ENCODE measurements at places on chromosomes 6 and 20.
A peak's percentile ranks its signal among the peaks of the same experiment; 100 is the strongest.

DNA sequence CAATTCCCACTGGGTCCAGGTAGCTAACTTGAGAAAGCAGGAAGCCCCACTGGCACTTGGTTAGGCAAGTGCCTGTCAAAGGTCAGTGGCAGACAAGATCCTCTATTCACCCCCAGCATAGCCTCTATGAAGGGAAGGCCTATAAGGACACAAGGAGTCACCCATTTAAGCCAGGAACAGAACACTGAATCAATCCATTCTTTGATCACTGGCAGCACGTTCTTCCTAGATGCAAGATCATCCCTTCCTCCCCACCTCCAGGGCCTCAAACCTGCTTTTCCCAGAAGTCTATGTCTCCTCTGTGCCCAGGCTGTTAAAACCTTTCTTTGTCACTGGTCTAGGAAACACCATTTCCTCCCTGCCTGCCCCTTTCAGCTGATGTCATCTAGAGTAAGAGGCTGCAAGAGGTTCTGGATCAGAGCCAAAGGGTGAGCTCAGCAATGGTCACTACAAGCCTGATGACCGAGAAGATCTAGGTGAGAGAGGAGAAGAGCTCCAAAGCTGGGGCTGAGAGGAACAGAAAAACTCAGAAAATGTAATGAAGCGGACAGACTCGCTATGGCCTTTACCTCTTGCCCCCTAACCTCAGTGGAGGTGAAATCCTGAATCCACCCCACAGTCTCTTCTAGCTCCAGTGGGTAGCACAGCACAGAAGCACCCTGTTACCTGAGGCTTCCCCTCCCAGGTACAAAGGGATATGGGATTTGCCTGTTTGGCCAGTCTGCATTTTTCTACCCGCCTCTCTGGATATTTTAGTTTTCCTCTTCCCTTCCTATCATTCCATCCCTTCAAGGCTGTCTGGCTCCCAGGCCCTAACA is 1.8 kb downstream of the GTPBP2 start:
- DNase-seq: no peak

DNA sequence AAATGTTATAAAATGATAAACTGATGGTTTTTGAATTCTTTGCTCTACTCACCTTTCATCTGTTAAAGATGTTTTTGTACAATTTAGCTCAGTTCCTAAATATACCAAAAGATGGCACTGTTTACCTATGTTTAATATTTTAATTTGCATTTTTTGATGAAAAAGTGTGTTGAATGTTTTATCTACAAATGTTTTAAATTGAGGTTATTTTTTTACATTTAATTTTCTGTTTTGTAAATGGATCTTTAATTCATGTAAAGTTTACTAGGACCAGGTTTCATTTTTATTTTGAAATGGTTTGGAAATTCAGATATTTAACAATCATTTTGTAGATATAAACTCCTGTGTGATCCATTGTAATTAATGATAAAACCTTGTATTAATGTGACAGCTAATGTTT is 30.0 kb downstream of the CDKAL1 start:
- no peak for DNase-seq

- no peak for DNase-seq
Observed at GRCh38 chr6:63440594-63440993, 120.8 kb upstream of the LGSN start.

DNA sequence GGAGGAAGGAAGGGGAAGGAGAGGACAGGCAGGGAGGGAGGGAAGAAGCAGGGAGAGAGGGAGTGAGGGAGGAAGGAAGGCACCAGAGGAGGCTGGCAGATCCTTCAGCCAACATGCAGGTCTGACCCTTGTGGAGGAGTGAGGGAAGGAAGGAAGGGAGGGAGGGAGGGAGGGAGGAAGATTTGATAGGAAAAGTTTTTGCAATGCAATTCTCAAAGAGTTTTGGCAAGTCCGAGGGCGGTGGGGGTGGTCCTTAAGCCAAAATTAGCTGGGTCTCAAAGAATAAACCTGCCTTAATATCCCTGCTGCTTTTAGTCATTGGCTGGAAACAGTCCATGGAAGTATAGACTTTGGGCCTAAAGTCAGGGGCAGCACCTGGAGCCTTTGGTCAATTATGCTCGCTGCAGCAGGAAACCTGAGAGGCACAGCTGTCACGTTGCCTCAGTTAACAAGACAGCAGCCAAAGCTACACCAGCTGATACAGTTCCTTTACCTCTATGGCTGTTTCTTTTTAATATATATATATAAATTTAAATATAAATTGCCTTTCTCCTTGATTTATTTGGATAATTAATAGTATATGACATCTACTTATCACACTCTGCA is 115.7 kb upstream of the RALGAPA2 start:
- DNase-seq: no peak

- no peak for DNase-seq
Observed at GRCh38 chr6:167403427-167403826, 78.5 kb downstream of the TTLL2 start.

DNA sequence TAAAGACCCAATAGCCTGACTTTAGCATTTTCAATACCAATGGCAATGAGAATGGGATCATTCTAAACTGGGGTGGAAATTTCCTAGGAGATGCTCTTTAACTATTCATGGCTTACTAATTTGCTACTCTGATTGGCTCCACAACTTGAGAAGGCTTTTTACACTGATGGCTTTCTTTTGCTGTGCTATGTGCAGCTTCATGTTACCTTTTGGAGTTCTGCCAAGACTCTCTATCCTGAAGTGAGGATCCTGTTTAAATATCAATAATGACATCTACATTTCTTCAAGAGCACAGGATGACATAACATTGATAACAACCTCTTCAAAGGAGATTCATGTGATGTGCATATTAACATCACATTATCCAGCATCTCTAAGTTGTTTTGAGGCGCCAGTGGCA is 43.4 kb upstream of the SIRPG start:
- no peak for DNase-seq

- DNase-seq: no peak
Observed at GRCh38 chr20:34829191-34829590, 3.7 kb upstream of the NCOA6 start.

DNA sequence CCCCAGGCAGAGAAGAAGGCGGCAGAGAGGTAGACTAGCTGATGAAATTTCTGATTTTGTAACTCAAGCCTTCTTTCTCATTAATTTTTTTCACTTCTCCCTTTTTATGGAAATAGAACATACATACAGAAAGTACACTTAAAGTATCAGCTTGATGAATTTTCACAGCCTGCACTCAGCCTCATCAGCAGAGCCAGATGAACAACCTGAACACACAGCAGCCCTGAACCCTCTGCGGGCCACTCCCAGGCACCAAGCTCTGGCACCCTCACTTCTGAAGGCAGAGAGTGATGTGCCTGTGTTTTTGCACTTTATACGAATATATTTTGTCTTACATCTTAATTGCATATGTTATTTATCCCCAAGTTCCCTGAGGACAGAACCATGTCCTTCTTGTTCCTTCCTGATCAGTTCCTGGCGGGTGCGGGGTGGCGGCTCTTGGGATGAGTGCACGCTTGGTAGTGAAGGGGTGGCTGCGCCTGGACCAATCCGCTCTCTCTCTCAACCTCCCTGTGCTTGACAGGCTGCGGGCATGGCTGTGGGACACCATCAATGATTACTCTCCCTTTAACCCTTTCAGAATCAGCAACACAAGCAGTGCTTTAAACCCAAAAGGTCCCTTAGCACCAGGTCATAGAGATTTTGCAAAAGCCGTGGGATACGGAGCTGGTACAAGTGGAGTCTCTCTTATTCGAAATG is 34.8 kb upstream of the AFDN start:
- DNase-seq: no peak

- DNase-seq: no peak
Observed at GRCh38 chr6:33683576-33684427, 27.7 kb downstream of the UQCC2 start.

- no peak for DNase-seq
Observed at GRCh38 chr6:158560836-158561320, 987 bp downstream of the TMEM181 start.

GRCh38 chr6:157981395-157982101 is at the start of gene SYNJ2:
Gene SYNJ2, plus strand, starts transcription at chr6:157981863. Its CDS starts 99 bp downstream, at chr6:157981962.
- peak; percentile 64 for DNase-seq

DNA sequence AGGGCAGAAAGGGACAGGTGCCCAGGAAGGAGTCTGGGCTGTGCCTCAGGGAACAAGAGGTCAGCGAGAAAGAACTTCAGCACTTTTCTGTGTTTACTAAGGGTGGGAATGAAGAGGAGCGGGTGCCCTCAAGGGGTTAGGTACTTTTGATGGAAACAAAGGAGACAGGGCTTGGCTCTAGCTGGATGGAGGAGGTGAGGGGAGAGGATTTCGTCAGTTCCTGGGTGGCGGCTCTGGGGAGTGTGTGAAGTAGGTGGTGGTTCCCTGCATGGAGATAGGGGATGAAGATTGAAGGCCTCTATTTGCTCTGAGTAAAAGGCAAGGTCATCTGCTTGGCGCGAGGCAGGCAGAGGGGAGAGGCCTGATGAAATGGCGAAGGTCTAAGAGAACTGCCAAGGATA is 40.0 kb upstream of the ANKRD60 start:
- DNase-seq: no peak

GRCh38 chr20:2032168-2032567 is 38.3 kb upstream of the PDYN start:
- DNase-seq: no peak

- DNase-seq: no peak
Observed at GRCh38 chr6:25369036-25369432, 89.9 kb downstream of the CARMIL1 start.

GRCh38 chr6:48113130-48113529 is 2.1 kb upstream of the PTCHD4 start:
- DNase-seq: no peak

DNA sequence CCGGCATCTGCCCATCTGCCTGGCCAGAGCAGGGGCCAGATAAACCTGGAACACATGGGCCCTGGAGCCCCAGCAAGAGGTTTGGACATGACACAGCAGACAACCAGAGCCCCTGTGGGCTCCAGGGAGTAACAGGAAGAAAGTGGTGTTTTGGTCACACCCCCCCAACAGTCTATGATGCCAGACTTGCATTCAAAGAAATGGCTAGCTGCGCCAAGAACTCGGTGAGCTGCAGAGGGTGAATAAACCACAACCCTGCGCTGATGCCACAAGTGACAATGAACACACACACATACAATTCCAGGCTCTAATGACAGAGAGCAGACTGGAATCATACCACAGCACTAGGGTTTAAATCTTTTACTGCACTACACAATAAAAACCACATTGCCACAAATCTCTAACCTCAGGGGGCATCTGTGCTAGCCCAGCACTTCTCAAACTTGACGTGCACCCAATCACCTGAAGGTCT is 34.0 kb downstream of the TRERF1 start:
- peak; percentile 44 for DNase-seq

DNA sequence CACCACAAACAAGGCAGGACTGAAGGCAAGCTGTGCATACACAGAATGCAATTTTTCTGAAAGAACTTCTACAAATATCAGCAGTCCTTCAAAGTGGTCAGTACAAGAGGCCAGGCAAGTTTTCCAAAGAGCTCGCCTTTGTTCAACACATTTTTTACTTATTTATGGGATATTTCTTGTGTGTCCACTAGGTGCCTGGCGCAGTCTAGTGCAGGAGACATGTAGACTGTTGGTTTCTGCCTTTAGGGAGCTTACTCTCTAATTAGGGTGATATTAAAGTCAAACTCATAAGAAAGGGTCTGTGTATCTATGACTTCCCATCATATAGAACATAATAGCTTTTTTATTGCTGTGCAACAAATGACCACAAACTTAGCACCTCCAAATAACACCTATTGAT is 21.2 kb upstream of the VEGFA start:
- DNase-seq: no peak

- no peak for DNase-seq
Observed at GRCh38 chr6:40996591-40997233, 42.3 kb downstream of the UNC5CL start.

DNA sequence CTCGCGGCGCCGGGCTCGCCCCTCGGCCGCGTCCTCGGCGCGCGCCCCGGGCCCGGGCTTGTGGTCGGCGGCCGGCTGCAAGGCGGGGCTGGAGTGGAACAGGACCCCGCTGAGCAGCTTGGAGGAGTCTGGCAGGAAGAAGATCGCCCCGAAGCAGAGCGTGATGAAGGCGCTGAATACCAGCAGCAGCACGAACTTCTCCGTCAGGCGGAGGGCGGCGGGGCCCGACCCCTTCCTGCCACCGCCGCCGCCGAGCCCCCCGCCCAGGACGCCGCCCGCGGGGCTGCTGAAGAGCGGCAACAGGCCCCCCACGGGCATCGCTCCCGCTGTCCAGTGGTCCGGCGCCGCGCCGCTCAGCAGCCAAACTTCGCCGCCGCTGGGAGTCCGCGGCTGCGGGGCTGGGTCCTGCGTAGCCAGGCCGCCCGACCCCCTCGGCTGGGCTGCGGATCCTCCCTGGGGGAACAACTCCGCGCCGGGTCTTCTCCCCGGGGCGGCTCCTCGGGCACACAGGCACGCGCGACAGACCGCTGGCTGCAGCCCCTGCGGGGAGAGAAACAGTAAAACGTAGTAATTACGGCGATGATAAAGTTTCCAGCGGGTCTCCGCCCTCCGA is 707 bp downstream of the MAN1A1 start:
- DNase-seq: no peak

All from stimulated activated CD8-positive, alpha-beta memory T cell treated with anti-CD3 and anti-CD28 coated beads, Interleukin-4, amount 100 ng/mL, for 24 hours (primary cell).